A549 (cell line): ENCODE measurements at places on chromosomes 12 and 14. TPM values are rescaled to one million over a fixed set of nuclear protein-coding genes. Genes with fewer than 3 reads are reported as not detected.

The PMEL gene
- 0.71 to 1.4 TPM (median 1.0 TPM) in 3 replicates for polyA plus RNA-seq

The CDH24 gene
- polyA plus RNA-seq = 5.0 to 5.3 TPM (median 5.1 TPM) in 3 replicates

The OTUB2 gene
- polyA plus RNA-seq = 2.2 to 2.5 TPM (median 2.4 TPM) in 3 replicates

The CBLN3 gene
- polyA plus RNA-seq = 1.1 to 1.5 TPM (median 1.4 TPM) in 3 replicates

The IAPP gene
- 0.09 TPM in 1 of 3 replicates, not detected in the others for polyA plus RNA-seq

The RNASE7 gene
- polyA plus RNA-seq = not detected in 3 replicates

The RTL1 gene
- 0.01 to 0.03 TPM in 2 of 3 replicates, not detected in the other for polyA plus RNA-seq

The C3AR1 gene
- not detected in 3 replicates for polyA plus RNA-seq

The CISTR gene
- not detected in 3 replicates for polyA plus RNA-seq
